ENCODE measurements at places on chromosomes 7 and 10. TPM values are rescaled to one million over a fixed set of nuclear protein-coding genes. Genes with fewer than 3 reads are reported as not detected.

The CUZD1 gene
- 0.93 TPM for total RNA-seq

The SUN3 gene
- 1.4 TPM for total RNA-seq

The SLC13A1 gene
- not detected for total RNA-seq

The LBX1 gene
- not detected for total RNA-seq

The CLDN3 gene
- total RNA-seq, result not detected

The AUTS2 gene
- total RNA-seq, result 2.7 TPM

The DEPP1 gene
- total RNA-seq, result 3.7 TPM

The ANXA8 gene
- 267 TPM for total RNA-seq

The SNCG gene
- 9.9 TPM for total RNA-seq

The MTG1 gene
- 16.7 TPM for total RNA-seq

The MMD2 gene
- total RNA-seq, result not detected

The STAG3 gene
- total RNA-seq, result 0.34 TPM

The KRIT1 gene
- total RNA-seq, result 59.9 TPM

The GIMAP8 gene
- not detected for total RNA-seq

The TFEC gene
- under 0.01 TPM for total RNA-seq

The GPNMB gene
- 83.7 TPM for total RNA-seq

The OR2A5 gene
- not detected for total RNA-seq

The C7orf57 gene
- 0.21 TPM for total RNA-seq

The LEP gene
- total RNA-seq, result 0.28 TPM

The FGFBP3 gene
- 0.34 TPM for total RNA-seq

The MEST gene
- total RNA-seq, result 8.5 TPM

The VSTM4 gene
- not detected for total RNA-seq

The PRKG1 gene
- 1.0 TPM for total RNA-seq
